ENCODE measurements at places on chromosomes 11 and 22.
A peak's percentile ranks its signal among the peaks of the same experiment; 100 is the strongest.

GRCh38 chr22:20530368-20531153 is 23.2 kb downstream of the MED15 start:
- DNase-seq: no peak

DNA sequence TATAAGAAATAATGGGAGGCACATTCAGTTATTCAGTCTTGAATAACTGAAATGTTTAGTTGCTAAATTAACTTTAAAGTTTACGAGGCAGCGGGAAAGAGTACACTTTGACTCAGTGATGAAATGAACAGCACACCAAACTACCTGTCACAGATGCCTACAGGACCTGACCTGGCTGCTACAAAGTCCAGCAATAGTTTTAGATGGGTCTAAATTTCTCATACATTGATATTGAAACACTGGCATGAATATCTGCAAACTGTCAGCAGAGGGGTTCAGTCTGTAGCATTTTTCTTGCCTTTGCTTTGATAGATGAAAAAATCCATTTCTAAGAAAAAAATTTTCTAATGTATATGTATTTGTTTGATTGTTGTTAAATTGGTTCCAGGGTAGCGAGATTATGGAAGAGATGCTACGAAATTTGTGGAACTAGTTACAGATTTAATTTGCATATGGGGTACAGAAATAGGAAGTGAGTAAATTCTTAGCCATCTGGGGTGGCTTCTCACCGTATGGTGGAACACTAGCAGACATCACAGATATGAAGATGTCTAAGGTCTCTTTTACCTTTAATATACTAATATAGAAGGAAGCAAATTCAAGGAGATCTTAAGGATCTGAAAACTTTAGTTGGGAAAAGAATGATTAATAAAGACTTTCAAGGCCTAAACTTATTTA is 20.8 kb upstream of the GAB2 start:
- no peak for DNase-seq

DNA sequence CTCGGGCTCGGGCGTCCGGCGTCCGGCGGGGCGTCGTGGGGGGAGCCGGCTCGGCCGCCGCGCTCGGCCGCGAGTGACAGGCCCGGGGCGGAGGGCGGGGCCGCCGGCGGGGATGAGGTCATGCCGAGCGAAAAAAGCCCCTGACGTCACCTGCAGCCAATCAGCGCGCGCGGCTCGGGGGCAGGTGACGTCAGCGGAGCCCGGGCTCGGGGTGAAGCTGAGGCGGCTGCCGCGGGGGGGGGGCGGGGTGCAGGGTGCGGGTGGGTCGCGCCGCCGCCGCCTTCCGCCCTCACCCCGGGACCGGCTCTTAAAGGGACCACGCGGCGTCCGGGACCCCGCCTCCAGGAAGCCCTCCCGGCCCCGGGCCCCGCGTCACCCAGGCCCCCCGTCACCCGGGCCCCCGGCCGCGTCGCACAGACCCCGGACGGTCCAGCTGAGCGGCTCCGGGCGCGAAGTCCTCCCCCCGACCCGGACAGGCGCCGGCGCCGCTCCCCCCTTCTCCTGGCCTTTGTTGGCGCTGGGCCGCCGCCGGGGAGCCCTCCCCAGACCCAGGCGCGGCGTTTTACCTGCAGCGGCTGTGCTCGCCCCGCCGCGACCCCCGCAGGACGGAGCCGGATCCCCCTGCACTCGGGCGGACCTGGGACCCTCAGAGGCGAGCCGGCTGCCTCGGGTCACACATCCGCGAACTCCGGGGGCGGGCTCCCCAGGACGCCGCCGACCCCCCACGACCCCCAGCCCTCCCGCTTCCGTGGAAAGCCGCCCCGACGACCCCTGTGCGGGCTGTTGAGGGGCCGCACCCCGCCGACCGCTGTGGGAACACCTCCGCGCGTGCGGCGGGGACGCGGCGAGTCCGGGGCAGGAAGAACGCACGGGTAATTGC is at the start of gene DUSP8:
DUSP8 (minus strand) TSS at position 75 of the 880 bp plus-strand sequence. CDS start 6,445 bp downstream, outside the sequence.
- peak; percentile 53 for DNase-seq

DNA sequence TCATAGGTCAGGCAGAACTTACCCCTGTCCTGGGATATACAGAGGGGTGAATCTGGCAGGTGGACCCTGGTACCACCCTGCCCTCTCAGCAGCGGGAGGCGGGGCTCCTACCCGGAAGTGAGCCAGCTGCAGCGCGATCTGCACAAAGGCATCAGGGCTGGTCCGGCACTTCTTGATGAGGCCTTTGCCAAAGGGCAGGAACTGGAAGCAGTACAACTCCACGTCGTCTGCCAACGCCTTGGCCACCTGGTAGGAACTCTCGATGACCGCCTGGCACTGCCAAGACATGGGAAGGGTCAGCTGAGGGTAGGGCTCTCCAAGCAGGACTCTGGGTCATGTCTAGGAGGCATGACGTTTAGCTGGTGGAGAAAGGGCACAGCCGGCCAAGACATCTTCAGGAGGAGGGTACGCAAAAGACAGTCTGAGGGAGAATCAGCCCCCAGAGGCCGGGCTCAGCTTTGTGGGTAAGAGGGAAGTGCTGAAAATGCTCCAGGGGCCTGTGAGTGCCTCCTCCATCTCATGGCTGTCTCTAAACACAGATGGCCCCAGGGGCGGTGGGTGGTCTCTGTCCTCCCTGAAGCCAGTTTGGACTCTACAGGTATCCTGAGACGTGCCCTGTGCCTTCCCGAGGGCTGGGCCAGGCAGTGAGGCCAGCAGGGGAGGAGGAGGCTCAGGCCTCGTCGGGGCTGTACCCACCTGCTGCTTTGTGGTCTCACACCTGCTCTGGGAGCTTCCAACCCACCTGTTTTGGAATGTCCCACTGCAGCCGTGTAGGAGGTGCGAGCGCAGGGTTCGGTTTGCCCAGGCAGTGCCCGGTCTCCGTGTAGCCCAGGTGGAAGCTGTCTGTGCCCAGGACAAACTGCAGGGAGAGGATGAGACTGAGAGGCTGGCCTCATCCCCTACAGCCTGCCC is 6.7 kb downstream of the CPT1B start:
- no peak for DNase-seq

DNA sequence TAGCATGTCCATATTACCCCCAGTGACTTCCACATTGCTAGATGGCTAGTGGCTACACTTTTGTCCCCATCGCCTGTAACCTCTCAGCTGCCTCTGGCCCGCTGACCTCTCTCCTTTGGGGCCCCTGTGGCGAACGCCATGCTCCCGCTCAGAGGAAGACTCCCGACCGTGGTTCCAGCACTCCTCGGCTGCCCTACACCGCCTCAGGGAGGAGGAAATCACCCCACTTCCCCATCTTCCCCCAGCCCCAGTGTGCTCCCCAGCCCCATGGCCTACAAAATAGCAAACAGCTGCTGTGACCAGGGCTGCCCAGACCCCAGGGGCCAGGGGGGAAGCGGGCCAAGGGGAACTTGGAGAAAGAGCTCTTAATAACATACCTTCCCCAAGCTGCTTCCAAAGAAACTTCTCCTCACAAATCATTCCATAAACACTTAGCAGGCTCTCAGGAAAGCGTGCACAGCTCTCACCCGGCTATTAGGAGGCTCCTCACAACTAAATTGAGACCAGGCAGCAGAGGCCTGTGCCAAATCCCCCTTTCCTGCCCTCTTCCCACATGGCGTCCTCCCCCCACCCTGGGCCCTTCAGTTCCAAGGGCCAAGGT is 63.5 kb upstream of the WNT11 start:
- no peak for DNase-seq

- no peak for DNase-seq
Measured at GRCh38 chr11:19605520-19606371, 106.9 kb upstream of the NAV2 start.

GRCh38 chr11:46207270-46207669 is 70.2 kb upstream of the CREB3L1 start:
- no peak for DNase-seq

GRCh38 chr22:17087498-17088131 is 2.8 kb downstream of the IL17RA start:
- no peak for DNase-seq

DNA sequence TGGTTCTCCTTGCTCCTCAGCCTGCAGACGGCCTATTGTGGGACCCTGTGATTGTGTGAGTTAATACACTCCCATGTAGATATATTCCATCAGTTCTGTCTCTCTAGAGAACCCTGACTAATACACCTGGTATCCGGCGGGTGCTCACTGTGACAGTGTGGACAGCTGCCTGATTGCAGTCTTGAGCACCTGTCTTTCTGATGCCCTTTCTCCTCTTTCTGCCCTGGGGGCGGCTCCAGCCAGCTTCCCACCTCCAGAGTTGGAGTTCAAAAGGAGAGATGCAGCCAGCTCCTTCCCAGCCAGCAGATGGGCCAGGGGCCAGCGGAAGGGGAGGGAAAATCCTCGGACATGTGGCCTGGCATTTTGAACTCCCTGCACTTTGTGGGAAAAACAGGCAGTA is 15.0 kb downstream of the SMIM38 start:
- no peak for DNase-seq

GRCh38 chr11:88206751-88207150 is 31.5 kb upstream of the RAB38 start:
- DNase-seq: no peak

DNA sequence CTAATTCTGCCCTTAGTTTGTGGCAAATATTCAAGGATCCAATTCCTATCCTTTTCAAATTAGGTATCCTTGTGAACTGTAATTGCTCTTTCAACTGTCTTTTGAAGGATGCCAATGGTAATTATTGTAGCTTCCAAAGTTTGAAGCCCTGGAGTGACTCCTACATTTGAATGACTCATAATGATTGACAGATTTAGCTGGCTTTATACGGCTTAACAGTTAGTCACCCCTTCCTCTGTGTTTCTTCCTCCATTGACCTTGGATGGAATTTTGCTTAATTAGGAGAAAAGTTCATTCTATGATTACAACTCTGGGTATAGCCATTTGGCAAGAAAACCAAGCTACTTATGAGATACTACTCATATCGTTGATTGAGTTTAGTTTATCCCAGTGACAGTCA is 639.3 kb upstream of the KIRREL3 start:
- DNase-seq: no peak

DNA sequence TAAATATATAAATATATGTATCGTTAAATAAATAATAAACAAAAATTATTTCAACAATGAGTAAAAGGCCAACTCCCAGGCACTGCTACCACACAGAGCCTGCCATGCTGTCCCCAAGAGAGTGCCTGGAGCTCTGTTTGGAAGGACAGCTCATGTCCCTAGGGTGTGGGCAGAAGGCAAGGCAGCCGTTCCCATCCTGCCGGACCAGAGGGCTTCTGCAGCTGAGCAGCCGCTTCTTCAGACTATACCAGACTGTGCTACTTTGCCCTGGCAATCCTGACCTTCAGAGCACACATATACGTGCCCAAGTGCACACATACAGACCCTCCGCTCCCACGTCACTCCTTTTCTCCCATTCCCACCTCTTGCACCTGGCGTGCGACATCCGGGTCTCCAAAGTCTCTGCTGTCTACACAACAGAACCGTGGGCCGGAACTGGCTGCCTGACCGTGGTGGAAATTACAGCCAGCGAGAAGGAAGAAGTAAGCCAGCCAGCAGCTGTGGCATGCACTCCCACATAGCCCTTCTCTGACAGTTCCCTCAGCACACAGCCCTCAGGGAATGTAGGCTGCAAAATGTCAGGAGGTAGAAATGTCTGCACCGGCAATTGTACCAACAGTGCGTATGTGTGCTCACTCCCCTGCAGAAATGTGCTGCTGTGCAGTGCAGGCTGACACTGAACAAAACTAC is 24.0 kb downstream of the PAX6 start:
- DNase-seq: no peak

DNA sequence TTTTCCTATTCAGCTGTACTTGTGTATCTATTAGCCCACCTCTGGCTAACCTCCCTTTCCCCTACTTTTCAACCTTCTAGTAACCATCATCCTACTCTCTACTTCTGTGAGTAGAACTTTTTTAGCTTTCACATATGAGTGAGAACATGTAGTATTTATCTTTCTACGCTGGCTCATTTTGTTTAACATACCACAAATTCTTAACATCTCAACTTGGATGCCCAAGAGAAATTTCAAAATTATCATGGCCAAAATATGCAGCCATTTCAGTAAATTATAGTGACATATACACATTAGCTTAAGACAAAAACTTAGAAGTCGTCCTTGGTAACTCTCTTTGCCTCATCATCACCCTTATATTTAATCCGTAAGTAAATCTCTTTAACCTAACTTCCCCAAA is 34.7 kb downstream of the LUZP2 start:
- DNase-seq: no peak

DNA sequence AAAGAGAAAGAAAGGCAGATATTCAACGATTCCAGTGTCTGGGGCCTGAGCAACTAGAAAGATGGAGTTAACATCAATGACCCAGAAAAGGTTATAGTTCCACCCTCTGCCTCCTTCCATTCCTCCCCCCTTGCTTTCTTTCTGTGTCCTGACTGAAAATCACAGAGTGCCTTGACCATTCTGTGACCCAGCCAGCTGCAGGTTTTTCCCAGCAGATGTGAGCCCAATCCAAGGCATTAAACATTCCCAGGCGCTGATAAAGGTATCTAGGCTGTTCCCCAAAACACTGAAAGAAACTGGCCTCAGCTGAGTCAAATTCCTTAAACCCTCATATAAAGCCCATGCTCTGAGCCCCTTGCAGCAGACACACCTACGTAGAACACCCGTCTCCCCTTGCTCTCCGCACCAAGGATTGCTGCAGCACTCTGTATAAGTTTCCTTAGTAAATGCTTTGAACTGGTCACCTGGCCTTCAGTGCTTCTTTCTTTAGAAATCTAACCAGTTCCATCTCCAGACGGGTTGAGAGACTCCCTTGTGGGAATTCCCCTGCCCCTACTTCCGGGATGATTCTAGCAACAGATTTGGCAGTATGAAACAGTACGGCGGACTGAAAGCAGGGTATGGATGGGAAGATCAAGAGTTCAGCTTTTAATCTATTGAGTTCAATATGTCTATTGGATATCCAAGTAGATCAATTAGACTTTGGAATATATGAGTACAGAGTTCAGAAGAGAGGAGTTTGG is 48.8 kb upstream of the ZC3H12C start:
- DNase-seq: no peak

GRCh38 chr22:44440224-44441160 is 57.5 kb downstream of the RTL6 start:
- DNase-seq: no peak

DNA sequence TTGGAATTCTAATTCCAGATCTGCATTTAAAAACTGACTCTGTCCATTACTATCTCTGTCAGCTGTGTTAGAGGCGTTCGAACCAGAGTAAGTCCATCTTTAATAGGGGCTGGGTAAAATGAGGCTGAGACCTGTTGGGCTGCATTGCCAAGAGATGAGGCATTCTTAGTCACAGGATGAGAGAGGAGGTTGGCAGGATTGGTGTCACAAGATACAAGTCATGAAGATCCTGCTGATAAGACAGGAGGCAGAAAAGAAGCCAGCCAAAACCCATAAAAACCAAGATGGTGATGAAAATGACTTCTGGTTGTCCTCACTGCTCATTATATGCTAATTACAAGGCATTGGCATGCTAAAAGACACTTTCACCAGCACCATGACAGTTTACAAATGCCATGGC is 356.3 kb upstream of the ISX start:
- no peak for DNase-seq

Measured in NCI-H187 treated with DMSO at 0.1 percent for 48 hours (cell line).